ENCODE measurements at places on chromosomes 1 and 21.

- no peak for DNase-seq
Measured at GRCh38 chr1:167602840-167603239, 27.2 kb upstream of the RCSD1 start.

GRCh38 chr1:64923294-64923718 lies 43.0 kb downstream of the JAK1 start:
- peak; percentile 29 for DNase-seq

GRCh38 chr1:162674034-162674608 lies 41.9 kb downstream of the DDR2 start:
- no peak for DNase-seq

- DNase-seq: no peak
Measured at GRCh38 chr1:26401891-26402290, 8.7 kb upstream of the LIN28A start.

GRCh38 chr21:45012662-45013259 lies 61.6 kb upstream of the ADARB1 start:
- DNase-seq: no peak

DNA sequence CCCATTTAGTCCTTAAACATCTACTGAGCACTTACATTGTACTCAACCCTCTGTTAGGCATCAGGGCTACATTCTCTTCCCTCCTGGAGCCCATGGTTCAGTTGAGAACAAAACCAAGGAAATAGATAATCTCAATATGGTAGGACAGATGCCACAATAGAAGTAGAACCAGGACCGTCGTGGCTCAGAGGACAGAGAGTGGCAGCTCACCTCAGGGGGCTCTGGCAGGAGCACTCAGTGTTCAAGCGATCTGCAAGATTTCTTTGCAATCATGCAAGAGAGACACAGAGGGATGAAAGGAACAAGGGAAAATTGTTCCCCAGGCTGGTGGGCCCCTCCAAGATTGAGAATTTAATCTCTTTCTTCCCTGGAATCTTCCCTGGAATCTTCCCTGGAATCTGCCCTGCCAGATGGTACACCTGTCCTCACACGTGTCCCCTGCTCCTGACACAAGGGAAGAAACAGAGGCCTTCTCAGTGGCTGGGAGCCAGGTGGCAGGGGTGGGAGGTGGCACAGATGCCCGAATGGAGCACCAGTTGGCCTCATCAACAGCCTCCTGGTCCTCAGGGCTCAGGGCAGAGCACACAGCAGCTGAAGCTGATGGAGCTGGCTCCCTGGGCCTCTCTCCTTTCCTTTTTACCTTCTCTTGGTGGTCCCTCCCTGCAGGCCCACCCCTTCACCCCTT lies 135.4 kb downstream of the PLXNA2 start:
- no peak for DNase-seq

DNA sequence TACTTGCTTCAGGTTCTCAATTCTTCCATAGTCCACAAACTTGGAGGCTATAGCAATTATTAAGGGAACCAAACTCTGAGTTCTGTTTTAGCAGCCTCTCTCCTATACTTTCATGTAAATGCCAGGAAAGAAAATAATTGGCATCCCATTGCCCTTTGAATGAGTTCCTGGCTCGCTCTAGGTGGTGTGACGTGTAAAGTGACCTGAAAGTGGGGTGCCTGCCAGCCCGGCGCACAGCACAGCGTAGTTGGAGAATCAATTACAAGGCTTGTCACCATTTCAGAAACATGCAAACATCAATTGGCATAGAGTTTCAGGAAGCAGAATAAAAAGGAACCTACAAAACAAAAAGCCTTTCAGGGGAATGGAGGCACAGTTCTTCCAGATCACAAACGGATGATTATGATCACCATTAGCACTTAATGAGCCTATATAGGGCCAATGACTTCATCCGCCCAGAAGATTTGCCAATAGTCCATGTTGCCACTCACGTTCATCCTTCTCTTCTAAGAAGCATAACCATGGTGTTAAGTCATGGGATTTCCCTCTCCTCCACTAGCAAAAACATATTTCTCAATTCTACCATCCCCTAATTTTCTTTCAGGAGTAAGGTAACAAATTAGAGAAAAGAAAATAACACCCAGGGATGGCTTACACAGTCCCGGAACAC lies 354.6 kb upstream of the ADGRL2 start:
- no peak for DNase-seq

- DNase-seq: no peak
Measured at GRCh38 chr1:205782627-205783432, 7.5 kb upstream of the RAB29 start.

DNA sequence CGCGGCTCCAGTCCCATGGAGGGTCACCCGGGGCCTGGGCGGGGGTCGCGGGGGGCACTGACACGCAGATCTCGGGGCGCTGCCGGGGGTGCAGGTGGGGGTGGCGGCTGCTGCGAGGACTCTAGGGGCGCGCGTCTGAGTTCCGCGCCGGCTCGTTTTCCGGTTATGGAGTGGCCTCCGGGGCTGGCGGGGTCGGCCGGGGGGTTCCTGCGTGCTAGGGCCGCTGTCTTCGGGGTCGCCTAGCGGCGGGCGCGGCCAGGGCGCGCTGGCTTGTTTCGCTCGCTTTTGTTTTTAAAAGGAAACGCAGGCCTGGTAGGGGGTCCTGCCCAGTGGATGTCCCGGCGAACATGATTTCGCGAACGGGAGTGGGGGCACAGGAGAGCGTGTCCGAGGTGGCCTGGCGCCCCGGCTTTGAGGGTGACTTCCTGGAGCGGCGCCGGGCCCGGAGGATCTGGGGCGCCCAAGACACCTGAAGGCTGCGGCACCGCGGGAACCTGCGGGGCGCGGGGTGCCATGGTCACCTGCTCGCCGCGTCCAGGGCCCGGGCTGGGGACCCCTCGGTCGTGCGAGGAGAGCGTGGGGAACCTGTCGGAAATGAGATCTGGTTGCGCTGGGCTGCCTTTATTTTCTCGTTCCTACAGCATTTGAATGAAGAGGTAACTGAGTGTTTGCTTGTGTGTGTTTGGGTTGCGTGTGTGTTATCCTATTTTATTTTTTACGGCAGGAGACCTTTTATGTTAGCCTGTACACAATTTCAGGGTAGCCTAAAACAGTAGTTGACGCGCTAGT lies 618 bp downstream of the ETS2 start:
- peak; percentile 13 for DNase-seq

DNA sequence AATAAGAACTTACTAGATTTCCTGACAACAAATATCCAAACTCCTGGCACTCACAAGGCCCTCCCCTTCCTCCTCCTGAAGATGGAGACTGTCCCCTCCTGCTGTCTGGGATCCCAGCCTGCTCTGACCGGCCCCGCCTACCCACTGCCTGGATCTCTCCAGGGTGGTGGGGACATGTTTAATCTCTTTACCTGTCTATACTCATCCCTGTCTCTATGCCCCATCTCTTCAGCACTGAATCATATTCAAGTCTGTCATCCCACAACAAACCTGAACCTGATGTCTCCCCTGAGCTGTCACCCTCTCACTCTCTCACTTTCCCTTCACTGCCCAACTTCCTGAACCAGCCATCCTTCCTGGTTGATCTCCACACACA lies 22.1 kb downstream of the MATN1 start:
- DNase-seq: no peak

DNA sequence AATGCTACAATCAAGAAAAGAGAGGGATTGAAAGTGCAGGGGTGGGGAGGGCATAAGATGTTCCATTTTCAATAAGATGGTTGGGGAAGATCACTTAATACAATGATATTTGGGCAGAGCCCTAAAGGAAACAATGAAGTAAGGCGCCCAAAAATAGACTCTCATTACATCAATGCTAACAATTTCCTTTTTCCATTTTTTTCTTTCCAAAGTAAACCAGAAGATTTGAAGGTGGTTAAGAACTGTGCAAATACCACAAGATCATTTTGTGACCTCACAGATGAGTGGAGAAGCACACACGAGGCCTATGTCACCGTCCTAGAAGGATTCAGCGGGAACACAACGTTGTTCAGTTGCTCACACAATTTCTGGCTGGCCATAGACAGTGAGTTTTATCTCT lies 16.8 kb downstream of the IFNAR2 start:
- no peak for DNase-seq

GRCh38 chr1:88736633-88737248 lies 52.7 kb downstream of the PKN2 start:
- no peak for DNase-seq

DNA sequence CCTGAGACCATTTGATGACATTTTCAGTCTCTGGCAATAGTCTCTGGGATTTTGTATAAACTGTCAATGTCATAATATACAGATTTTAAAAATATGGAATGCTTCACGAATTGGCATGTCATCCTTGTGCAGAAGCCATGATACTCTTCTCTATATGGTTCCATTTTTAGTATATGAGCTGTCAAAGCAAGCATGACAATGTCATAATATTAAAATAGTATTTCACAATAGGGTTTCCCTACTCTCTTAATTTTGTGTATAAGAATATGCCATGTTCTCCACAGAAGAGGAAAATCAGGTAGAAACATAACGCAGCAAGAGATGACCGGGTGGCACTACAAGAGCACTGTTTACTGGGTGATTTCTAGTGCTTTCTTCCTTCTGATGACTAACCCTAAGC lies 8.3 kb upstream of the DIPK1A start:
- no peak for DNase-seq

DNA sequence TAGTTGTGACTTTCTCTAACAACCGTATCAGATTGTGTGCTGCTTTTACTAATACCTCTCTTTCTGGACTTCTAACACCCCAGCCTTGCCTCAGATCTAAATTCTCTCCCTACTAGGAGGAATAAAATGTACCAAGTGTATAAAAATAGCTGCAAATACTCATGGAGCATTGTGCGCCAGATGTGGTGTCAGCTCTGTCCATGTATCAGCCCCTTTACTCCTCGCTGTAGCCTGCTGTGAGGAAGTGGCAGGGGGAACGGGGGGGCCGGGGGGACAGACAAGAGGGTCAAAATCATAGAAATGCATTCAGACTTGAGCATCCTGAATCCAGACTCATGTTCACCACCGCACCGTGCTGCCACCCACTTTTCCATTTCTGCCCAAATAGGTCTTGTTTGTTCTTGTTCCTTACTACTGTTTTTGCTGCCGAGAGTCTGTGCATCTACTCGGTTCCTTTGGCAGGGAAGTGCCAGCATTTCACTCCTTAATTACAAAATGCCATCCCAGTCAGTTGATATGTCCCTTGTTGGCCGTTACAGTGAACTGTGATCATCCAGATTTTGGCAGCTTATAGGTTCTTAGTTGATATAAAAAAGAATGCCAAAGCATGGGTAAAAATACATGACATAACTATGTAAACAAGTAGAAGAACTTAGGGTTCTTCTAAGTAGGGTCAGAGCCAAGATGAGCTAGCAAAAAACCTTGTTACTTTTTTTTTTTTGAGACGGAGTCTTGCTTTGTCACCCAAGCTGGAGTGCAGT lies 76.4 kb downstream of the UBE4B start:
- DNase-seq: no peak

DNA sequence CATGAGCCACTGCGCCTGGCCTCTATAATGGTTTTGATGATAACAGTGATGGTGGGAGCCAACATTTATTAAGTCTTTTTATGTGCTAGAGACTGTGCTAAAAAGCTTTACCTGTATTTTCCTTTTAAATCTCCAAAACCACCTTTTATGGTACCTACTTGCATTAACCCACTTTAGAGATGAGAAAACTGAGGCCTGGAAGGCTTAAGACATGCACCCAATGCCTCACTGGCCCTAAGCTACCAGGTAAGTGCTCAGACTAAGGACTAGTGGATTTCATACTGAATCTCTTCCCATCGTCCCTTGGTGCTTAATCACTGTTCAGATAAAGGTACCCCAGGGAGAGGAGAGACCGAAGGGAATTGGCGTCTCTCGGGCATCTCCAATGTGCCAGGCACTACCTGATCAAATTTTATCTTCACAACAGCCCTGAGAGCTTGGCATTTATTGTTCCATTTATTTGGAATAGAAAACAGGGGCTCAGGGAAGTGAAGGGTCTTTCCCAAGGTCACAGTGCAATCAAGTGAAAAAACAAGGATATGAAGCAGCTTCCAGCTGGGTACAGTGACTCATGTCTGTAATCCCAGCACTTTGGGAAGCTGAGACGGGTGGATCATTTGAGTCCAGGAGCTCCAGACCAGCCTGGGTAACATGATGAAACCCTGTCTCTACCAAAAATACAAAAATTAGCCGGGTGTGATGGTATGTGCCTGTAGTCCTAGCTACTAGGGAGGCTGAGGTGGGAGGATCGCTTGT lies 84.2 kb downstream of the LACTBL1 start:
- DNase-seq: no peak

DNA sequence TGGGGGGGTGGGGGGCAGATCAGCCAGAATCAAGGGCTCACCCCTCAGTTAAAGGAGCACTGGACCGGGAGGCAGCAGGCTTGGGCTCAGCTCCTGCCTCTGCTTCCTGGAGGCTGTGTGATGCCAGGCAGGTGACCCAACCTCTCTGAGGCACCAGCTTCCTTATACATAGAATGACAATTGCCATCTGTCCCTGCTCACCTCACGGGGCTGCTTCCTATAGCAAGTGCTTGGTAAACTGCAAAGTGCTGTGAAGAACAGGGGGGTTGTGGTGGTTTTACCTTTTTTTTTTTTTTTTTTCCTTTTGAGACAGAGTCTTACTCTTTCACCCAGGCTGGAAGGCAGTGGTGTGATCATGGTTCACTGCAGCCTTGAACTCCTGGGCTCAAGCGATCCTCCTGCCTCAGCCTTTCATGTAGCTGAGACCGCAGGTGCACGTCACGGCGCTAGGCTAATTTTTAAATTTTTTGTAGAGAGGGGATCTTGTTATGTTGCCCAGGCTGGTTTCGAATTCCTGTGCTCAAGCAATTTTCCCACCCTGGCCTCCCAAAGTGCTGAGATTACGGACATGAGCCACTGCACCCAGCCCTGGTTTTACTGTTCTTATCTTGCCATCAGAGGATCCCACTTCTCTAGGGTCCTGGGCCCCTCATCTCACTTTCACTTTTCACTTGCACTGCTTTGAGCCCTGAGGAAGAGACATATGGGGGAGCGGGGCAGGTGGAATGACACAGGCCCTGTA lies 11.6 kb downstream of the KCNQ4 start:
- DNase-seq: no peak

DNA sequence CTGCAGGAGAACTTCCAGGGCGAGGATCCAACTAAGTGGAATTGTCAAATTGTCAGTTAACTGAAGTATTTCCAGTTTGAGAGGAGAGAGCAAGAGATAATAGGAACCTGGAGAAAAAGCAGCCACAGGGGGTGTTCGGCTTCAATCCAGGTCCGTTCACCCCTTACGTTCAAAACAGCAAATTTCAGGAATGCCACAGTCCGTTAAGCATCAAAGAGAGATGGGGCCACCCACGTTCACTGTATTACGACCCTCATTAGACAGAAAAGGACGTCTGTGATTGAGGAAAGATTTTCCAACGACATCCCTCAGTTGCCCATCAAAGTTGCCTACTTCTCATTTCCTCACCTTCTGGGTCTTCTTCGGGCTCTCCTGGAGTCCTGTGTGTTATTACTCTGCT lies 422.5 kb upstream of the VAMP3 start:
- DNase-seq: no peak

GRCh38 chr1:209527372-209527771 lies 56.1 kb upstream of the CAMK1G start:
- DNase-seq: no peak

GRCh38 chr21:38082936-38083485 lies 166.8 kb upstream of the KCNJ6 start:
- DNase-seq: no peak

Data from stimulated activated CD8-positive, alpha-beta memory T cell treated with anti-CD3 and anti-CD28 coated beads, Interleukin-4, amount 100 ng/mL, for 4 hours (primary cell).